ENCODE measurements at places on chromosomes 4 and X. TPM values are rescaled to one million over a fixed set of nuclear protein-coding genes. Genes with fewer than 3 reads are reported as not detected.

Gene TSPAN6
- total RNA-seq, result 41.5 TPM

Gene RRH
- total RNA-seq, result 0.10 TPM

Gene TRO
- 0.63 TPM for total RNA-seq

Gene H2BW2
- not detected for total RNA-seq

Gene TRIM2
- total RNA-seq, result 0.62 TPM

Gene TLL1
- total RNA-seq, result 0.22 TPM

Measured in A549 treated with Hydrocortisone at 1 μM for 4 hours (cell line).